ENCODE measurements at places on chromosomes 12 and 14.

- DNase-seq: no peak
These were observed 105.2 kb downstream of the TSPAN9 start for GRCh38 chr12:3182426-3182825.

DNA sequence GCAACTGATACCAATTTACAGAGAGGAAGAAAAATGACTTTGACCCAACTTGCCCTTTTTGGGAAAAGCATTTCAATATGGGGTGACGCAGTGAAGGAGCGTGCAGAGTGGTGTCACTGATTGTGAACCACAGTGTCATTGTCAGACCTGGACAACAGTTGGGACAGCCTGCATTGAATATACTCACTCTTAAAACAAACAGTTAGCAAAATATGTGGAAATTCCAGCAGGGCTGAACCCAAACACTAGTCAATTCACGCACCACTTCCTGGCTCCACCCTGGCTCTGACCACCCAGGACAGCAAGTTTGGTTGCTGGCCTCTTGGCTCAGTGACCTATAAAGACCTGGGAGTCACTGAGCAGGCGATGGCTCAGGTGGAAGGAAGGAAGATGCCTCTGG is 61.3 kb downstream of the NOS1 start:
- no peak for DNase-seq

GRCh38 chr14:77580964-77581505 is 35.4 kb downstream of the SPTLC2 start:
- DNase-seq: peak; percentile 74

DNA sequence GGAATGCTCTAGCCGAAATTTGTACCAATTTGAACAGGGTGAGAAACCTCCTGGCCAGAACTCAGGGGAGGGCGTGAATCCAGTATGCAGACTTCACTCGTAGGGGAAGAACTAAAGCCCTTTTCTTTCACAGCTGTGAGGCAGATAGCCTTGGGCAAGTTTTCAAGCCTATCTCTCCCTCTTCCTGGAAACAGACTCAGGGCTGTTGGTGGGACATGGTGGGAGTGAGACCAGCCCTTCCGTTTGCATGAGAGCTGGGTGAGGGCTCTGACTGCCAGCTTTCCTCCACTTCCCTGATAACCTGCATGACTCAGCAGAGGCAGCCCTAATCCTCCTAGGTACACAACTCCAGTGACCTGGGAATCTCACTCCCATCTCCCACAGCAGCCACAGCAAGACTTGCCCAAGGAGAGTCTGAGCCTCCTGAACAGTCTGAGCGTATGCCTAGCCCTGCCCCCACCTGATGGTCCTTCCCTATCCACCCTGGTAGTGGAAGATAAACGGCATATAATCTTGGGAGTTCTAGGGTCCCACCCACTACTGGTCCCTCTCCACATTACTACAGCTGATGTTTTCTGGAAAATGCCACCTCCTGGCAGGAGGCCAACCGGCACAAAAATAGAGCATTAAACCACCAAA is 170.1 kb upstream of the AMIGO2 start:
- no peak for DNase-seq

- no peak for DNase-seq
These were observed 6.3 kb downstream of the TNFRSF1A start for GRCh38 chr12:6335451-6336078.

- DNase-seq: no peak
These were observed 594.7 kb downstream of the CCER1 start for GRCh38 chr12:90360300-90360699.

DNA sequence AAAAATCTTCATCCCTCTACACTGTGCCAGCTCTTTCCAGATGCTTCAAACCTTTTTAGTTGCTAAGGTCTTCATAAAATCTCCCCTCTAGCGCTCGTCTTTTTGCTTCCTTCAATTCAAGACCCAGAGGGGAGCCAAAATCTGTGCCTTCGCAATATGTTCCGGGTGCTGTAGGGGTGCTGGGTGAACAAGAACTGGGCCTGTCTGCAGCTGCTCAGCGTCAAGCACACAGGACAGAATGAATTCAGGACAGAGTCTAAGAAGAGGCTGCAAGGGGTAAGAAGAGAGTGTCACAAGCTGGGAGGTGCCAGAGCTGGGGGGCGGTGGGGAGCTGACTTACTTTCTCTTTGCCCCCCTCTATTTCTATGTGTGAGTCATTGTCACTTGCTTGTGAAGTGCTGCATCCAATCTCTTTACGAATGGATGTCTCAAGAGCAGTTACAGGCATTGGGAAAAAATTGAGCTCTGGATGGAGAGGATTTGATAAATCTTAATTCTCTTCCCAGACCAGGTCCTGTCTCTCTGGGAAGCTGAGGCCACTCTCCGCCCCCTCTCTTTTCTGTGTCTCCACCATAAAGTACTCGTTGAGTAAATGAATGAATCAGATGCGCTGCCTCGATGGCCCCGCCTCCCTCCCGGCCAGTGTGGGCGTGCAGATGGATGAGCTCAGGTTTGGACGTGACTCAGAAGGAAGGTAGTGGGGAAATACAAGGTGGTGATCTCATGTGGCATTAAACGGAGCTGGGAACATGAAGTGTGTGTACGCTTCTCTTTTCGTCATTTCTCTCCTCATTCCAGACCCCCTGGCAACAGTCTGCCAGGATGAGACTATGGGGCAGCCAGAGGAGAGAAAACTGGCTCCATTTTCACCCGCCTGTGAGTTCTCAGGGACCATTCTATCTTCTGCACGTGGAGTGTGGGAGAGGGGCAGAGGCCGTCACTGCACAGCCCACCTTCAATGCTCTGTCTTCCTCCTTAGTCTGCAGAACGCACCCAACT is 91.3 kb downstream of the TSPAN9 start:
- no peak for DNase-seq

DNA sequence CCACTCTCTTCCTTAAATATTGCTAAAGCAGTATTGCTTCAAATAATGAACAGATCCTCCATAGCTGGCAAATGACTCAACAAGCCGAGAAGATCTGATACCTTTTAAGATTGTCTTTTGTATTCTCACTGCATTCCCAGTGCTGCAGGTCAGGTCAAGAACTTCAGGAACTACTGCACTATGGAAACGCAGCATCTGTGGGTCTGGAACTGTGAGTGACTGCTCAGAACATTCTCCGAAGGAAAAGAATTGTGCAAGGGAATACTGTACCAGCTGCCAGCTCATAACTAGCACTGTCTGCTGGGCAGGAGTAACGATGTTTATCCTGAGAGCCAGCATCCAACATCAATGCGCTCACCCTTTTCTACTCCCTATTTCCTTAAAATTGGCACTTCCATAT is 348.0 kb upstream of the SOX5 start:
- DNase-seq: no peak

- no peak for DNase-seq
These were observed 47.2 kb downstream of the UBE3B start for GRCh38 chr12:109524466-109525278.

GRCh38 chr14:37623426-37623951 is 28.1 kb downstream of the TTC6 start:
- no peak for DNase-seq
